Stimulated activated CD8-positive, alpha-beta memory T cell treated with anti-CD3 and anti-CD28 coated beads, Interleukin-4, amount 100 ng/mL, for 1 hour (primary cell): ENCODE measurements at places on chromosomes 2 and 18.

- DNase-seq = no peak
Measured at GRCh38 chr18:48310999-48311398, 98.2 kb downstream of the ZBTB7C start.

DNA sequence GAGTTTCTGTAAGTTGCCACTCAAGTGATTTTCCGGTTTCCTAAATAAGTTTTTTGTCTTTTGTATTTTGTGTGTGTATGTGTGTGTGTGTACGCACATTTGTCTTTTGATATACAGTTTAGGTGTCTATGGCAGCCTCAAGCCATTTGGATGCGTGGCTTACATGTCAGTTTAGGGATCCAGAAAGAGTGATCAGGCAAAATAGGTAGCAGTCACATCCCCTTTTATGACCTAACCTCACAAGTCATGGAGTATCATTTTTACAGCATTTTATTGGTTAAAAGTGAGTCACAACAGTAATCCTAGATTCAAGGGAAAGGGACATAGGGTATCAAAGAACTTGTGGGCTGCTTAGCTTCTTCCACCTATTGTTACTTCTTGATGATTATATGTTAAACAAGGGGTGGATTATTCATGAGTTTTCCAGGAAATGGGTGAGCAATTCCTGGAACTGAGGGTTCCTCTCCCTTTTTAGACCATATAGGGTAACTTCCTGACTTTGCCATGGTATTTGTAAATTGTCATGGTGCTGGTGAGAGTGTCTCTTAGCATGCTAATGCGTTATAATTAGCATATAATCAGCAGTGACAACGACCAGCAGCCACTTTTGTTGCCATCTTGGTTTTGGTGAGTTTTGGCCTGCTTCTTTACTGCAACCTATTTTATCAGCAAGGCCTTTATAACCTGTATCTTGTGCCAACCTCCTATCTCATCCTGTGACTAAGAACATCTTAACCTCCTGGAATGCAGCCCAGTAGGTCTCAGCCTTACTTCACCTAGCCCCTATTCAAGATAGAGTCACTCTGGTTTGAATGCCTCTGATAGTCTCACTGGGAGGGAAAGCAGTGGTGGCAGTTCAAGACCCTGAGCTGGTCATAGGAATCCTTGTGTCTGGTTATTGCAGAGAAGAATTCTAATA lies 8.6 kb upstream of the SOCS6 start:
- no peak for DNase-seq

GRCh38 chr2:199364153-199364552 lies 93.6 kb downstream of the SATB2 start:
- DNase-seq = no peak

DNA sequence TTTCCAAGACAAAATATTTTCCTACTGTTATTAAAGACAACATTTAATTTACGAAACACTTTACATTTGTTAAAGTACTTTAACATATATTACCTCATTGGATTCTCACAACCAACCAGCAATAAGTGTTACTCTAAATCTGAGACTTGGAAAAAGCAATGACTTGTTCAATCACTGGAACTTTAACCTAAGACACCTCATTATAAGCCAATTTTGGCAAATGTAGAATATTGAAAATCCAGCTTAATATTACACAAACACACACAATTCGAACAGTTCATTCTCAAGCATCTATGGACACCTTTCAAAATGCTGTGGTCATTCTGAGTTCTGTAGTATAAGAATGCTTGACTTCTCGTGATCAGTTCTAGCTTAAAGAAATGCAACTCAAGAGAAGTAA lies 619.4 kb upstream of the CHAC2 start:
- DNase-seq = no peak

DNA sequence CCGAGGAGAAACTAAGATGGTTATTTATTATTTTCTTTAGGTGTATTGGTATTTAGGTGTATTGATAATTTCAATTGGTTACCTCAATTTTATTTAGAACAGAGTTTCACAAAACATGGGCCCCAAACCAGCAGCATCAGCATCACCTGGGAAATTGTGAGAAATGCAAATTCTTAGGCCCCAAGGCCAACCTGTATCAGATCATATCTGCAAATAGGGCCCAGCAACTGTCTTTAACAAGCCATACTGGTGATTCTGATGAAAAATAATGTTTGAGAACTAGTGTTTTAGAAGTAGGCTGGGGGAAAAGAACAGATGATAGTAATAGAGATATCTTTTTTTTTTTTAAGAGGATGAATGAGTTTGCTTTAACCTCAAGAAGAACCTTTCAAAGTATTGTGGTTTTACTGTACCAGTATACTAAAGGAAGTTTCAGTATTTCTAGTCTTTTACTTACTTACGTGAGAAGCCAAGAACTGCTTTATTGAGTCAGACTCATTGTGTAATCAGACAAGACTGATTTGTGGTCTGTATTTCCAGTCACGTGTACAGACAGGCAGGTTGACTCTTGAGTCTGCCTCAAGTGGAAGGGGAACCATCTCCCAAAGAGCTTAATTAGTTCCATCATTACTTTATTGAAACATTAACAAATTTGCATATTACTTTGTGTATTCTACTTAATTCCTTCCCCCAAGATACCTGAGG lies 60.4 kb upstream of the GAREM1 start:
- DNase-seq = no peak

- DNase-seq = no peak
Measured at GRCh38 chr2:46167924-46168323, 129.3 kb upstream of the EPAS1 start.

DNA sequence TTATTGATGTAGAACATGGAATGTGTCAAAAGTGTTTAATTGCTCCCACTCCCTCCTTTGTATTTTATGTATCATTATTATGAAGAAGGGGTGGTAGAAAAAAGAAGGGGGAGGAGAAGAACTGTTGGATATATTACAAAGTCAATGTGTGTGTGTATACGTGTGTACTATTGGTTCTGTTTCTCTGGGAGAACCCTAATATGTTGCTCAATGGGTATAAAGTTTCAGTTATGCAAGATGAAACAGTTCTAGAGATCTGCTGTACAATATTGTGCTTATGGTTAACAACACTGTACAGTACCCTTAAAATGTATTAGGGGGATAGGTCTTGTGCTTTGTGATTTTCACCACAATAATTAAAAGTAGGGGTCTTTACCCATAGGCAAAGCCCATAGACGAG lies 58.1 kb upstream of the ZC3H15 start:
- DNase-seq = no peak

DNA sequence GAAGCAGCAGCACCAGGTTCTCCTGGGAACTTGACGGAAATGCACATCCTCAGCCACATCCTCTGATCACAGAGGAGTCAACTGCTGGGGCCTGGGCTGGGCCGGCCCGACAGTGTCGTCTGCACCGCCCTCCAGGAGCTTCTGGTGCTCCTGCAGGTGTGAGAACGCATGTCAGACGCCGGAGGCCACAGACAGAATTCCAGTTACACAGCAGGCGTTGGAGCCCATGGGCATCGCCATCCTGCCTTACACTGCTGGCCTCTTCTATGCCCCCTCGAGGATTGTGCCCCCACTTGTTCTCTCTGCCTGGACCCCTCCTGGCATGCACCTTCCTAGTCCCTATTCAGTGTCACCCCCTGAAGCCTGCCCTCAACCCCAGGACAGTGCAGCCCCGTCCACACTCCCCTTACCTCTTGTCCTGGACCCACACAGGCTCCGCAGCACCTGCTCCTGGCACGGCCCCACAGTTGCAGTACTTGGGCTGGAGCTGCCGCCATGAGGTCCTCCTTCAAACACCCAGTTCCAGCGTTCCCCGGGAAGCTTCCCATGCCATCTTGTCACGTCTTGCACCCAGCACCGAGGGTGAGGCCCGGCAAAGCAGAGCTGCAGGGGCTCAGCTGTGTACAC lies 37.5 kb downstream of the ADI1 start:
- no peak for DNase-seq

- DNase-seq = no peak
Measured at GRCh38 chr2:88452565-88452905, at the start of gene FOXI3. Gene FOXI3, minus strand, starts transcription at chr2:88452693. Its CDS starts 158 bp downstream, at chr2:88452535.

DNA sequence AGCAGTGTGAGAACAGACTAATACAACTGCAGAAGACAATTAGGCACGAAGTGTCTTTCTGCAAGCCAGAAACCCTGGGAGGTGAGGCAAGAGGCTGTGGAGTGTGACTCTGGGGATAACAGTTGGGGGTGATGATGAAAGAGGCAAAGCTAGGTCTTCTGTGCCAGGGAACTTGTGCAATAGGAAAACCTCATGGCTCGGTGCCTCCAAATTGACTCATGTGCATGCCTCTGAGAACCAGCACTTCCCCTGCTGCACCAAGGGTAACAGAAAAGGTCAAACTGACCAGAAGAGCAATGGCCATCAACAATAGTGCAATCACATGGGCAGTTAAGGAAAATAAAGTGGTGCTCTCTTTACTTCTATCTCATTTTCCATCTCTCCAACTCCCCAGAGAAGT lies 136.4 kb downstream of the SCG2 start:
- no peak for DNase-seq

DNA sequence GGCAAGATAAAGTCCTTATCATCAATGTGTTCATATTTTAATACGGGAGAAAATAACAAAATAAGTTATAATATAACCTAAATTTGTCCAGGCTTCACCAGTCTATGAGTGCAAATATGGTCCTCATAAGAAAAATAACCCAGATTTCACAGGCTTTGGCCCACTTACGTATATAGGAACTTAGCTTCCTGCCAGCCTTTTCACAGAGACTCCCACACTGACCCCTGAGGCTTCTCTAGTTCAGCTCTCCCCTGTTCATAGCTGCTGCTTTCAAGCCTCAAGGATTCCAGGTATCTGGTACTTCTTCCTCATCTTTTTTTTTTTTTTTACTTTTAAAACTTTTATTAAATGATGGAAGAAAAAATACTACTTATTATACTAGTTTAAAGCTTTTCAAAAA lies 74.9 kb upstream of the PELI1 start:
- DNase-seq = no peak

DNA sequence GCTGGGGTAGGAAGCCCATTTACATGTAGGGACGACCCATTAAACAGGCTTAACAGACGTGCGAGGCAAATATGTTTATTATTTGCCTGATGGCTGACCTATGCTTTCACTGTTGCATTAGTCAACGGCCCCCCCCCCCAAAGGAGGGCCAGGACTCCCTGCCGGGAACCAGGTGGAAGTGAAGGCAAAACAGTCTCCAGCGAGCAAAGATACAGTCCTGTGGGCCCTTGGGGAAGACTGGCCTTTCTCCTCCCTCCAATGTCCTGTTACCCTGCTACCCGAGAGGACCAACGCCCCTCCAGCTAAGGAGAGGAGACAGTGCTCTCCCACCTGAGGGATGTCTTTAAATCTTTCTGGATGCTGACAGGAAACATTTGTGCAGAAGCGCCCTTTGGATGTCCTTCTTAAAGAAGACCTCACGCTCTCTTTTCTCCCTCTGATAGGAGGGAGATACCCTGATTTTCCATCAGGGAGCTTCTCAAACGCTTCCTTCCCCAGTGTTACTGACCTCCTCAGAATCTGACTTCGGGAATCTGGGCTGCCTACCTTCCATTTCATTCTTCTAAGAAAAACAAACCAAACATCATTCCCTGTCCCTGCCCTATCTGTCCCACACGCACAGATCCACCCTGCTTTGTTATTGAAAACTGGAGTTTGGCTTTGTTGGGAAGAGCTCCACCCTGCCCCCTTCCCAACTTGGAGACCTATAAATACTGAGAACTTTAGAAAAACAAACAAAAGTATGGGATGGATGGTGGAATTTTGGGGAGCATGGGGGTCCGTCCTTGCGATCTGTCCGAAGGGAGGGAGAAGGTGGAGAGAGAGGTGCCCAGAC lies 135.9 kb upstream of the SIX3 start:
- DNase-seq = no peak

DNA sequence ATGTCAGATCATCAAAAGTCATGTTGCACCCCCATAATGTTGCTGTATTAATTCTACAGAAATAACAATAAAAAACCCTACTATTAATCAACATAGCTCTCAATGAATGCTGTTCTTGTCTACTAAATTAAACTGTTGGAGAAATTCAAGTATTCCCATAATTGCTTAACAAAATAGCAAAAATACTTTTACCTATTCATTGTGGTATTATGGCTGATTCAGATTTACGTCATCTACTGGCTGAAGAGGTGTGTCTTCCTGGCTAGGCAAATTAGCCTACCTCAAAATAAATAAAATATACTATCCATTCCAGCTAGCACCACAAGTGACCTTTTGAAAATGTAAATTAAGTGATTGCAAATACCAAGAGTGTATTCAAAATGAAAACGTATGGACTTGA lies 249.4 kb downstream of the MEIS1 start:
- DNase-seq = no peak

GRCh38 chr2:136767030-136767429 lies 1.7 kb downstream of the THSD7B start:
- no peak for DNase-seq

DNA sequence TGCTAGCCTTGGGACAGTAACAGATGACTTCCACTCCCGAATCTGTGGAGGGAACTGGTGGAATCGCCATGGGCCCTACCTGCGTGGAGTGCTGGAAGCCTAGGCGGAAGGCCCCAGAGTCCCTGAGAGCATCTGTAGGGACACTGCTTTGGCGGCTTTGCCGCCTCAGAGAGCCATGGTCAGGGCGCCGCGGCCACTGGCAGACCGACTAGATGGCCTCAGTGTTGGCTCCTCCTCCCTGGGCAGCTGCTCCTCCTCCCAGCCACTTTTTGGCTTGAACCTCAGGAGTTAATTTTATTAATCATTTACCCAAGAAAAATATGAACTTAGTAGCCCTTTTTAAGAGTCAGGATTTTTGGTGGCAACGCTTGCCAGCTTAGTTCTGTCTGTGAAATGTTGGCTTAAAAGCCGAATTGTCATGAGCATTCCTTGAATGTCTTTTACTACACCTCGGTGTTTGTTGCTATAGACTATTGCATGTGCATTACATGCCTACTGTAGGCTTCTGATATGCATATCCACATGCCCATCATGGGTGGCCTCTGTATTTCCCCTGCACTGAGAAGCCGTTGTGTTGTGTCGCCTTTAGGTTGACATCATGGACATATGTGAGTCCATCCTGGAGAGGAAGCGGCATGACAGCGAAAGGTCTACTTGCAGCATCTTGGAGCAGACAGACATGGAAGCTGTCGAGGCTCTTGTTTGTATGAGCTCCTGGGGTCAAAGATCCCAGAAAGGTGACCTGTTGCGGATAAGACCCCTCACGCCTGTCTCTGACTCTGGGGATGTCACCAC lies 2.4 kb downstream of the KLF11 start:
- DNase-seq = no peak

GRCh38 chr2:236783417-236784020 lies 213.9 kb downstream of the ACKR3 start:
- no peak for DNase-seq

- DNase-seq = no peak
Measured at GRCh38 chr2:64753399-64753798, 99.7 kb upstream of the SERTAD2 start.
